Activated CD4-positive, alpha-beta T cell treated with anti-CD3 and anti-CD28 coated beads, Interleukin-2, amount 50 U/mL, for 16 hours (primary cell): ENCODE measurements at places on chromosomes 2 and 18.
A peak's percentile ranks its signal among the peaks of the same experiment; 100 is the strongest.

DNA sequence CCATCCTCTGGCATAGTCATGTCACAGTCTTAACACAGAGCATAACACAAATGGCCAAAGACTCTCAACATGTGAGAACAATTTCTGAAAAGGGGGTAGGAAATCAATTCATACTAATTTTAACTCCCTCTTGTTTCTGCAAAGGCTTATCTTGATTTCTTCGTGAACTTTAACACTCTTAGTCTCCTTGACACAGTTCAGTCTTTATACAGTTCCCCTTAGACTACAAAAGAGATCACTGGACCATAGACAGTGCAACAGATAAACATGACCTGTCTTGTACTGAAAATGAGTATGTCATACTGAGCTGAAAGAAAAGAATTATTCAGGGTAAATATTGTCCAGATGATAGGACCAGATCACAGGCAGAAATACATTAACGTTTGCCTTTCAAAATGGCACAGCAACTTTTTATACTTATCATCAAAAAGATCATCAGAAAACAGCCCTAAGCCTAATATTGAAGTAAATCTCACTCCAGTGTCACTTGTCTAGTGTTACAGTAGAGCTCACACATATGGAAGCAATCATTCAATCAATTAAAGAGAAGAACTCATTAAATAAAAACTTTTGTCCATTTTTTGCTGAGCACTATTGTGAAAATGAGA, 56.4 kb upstream of the VRK2 start:
- DNase-seq, result no peak

GRCh38 chr2:241254904-241255351, 60.5 kb downstream of the HDLBP start:
- no peak for DNase-seq

DNA sequence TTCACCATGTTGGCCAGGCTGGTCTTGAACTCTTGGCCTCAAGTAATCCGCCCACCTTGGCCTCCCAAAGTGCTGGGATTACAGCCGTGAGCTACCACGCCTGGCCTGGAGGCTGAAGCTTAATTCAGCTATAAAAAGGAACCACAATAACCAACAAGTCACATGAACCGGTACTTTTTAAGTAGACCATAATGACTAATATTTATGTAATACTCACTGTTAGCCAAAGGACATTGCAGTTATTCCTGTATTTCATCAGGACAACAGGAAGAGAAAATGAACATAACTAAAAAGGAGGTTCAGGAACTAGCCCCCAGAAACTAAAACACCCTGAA, 49.0 kb upstream of the TMEM87B start:
- DNase-seq, result no peak

GRCh38 chr2:9811679-9812511, 31.4 kb upstream of the TAF1B start:
- DNase-seq, result no peak

DNA sequence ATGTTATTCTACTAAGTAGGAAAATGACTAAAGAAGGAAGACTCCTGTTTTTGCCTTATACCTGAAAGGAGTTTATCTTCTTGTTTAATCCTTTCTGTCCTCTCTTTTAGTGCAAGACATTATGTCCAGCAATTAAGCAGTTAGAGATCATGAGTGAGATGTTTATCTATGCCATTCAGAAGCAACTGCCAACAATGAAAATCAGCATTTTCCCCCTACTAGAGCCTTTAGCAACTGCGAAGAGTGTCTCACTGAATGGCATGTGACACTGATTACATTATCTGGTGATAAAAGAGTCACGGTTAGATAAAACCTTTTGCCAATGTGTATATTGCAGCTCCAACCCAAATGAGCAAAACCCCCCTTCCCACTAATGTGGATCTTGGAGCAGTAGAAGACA, 357.7 kb upstream of the SYT4 start:
- DNase-seq, result no peak

GRCh38 chr18:44130376-44130942, 550.2 kb upstream of the SETBP1 start:
- DNase-seq, result peak; percentile 12

DNA sequence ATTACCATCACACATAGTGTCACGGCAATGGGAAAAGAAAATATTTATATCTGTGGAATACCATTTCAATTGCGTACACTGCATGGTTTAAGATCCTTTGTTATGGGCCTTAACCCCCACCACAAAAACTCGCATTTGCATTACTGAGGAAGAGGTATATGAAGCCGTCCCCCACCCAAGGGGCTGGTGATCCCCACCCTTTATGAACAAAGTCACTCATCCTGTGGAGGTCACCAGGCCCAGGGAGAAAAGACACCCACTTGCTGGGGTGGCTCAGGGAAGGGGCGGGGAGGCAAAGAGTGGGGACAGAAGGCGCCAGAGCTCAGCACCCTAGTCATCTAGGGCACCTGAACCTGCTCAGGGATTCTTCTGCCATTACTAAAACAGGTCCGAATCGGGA, 133.8 kb downstream of the ZNF516 start:
- no peak for DNase-seq

- DNase-seq, result no peak
Observed at GRCh38 chr2:207257251-207258250, 91.8 kb upstream of the KLF7 start.

DNA sequence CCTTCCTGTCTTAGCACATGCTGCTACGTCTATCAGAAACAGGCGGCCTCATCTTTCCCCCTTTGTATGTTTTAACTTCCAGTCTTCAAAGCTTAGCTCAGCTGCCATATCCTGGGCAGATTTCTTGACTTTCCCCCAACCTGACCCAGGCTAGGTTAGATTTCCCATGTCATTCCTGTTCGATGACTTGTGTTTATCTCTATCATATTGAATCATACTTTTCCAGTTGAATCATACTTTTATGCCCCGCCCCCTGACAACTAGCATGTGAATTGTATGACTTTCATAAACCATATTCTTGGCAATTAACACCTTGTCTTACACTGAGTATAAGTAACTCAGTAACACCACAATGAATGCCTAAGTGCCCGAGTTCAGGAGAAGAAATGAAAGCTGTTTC, 128.3 kb downstream of the CYRIA start:
- no peak for DNase-seq

GRCh38 chr18:9389706-9390105, 55.1 kb downstream of the TWSG1 start:
- DNase-seq, result no peak

DNA sequence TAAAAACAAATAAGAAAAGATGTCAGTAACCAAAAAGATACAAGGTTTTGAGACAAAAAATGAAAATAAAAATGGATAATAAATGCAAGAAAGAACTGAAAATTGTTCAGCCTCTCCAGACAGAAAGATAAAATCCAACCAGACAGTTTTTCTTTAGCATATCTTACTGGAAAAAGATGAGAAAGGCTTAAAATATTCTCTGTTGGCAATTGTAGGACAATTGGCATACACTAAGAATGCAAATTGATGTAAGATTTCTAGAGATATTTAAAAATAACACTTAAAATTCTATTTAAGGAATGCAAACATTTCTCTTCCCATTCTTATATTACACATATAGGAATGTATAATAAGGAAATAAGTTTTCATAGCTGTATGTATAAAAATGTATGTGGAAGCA, 590.6 kb downstream of the DSC3 start:
- DNase-seq, result no peak

DNA sequence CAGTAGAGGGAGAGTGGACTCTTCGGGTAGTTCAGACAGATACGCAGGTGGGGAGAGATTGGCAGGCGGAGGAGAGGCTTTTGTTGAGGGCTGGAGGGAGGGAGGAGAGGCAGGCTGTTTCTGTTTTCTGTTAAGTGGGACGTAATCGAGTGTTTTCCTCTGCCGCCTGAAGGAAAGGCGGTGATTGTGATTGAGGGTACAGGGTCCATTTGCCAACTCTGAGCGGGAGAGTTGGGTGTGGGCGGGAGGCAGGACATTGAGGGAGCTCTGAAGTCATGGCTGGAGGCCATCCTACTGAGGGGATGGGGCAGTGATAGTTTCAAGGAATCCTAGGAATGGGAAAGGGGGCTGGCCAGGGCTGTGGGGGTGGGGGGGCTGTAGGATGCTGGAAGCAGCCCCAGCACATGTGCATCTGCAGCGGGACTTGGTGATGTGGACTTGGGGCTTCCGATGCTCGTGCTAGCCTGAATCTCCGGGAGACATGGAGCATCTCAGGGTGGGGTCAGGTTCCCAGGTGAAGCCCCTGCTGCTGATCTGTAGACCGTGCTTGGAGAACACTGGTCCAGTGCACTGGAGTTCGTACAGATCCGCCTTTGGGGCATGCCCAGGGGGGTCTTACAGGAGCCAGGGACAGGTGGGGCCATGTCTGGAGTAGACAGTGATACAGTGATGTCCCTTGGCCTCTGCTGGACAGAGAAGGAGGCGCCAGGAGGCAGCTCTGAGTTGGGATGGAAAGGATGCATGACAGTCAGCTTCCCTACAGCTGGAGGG, 167.5 kb downstream of the AGAP1 start:
- DNase-seq, result no peak

GRCh38 chr2:10005461-10006235, 37.7 kb upstream of the KLF11 start:
- no peak for DNase-seq

GRCh38 chr2:45789961-45790723, 138.7 kb downstream of the PRKCE start:
- no peak for DNase-seq

- no peak for DNase-seq
Observed at GRCh38 chr2:157771234-157771633, 104.9 kb downstream of the ACVR1 start.
